ENCODE measurements at places on chromosomes 4 and X.

DNA sequence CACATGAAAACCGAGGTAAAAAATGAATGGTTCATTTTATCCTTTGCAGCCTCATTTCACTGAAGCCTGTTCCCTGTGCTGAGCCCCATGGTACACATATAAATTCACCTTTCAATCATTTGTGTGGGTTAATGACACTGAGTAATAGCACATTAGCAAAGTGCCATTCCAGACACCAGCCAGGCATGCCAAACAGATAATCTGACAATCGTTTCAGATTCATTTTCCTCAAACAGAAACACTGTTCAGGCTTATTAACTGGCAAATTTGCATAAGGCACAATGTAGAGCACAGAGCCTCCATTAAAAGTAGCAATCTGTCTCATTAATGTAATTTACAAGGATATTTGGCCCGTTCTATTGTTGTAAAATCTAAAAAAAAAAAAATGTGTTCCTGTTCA, 76.2 kb downstream of the UNC5C start:
- DNase-seq = no peak

GRCh38 chr4:31737419-31737818, 1017.2 kb downstream of the PCDH7 start:
- DNase-seq = no peak

DNA sequence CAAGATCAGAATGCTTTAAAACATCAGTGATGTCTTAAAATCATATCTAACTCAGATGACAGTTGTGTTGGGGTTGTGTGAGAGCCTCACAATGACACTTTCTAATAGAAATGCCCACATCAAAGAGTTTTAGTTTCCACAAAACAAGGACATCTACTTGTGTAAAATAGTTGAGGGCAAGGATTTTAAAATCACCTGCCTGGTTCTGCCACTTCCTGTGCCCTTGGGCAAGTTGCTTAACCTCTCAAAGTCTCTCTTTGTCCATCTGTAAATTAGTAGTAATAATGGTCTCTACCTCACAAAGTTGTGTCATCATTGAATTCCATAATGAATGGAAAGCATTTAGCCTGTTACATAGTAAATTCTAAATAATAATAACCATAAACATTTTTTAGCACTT, 41.9 kb upstream of the RELL1 start:
- no peak for DNase-seq

DNA sequence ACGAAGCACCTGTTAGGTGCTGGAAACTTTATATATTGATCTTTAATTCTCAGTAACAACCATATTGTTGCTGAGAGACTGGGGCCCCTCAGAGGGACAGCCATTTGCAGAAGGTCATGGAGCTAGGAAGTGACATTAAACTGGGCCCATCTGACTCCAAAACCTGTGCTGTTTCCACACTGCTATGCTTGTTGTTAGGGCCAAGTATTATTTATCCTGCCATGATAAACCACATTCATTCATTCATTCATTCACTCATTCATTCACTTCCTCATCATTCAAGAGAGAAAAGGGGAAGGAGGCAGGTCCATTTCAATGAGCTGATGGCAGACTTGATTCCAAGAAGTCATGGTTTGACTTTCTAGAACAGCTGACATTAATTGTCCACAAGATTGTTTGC, 237.4 kb downstream of the STIM2 start:
- no peak for DNase-seq

DNA sequence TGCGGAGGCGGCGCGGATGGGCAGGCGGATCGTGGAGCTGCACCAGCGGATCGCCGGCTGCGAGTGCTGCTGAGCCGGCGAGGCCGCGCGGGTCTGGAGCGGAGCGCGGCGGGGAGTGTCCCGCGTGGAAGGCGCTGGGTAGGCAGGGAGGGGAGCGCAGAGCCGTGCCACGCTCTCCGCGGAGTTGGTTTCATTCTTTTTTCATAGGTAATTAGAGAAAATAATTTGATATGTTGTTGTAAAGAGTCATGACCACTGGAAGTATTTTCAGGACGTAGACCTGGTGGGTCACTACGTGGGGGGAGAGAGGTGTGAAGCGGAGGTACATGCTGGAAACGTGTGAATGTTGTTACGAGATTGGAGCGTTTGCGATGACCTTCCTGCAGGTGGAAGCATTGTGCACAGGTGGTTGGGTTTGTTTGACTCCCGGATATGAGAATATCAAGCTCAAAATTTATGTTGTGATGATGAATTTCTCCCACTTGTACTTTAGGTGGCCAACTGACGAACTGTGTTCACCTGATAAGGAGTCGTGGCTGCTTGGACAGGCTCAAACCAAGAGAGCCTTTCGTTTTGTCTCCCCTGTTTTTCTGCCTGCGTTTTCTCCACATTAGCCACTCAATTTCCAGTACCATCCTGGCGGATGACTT, 19.1 kb upstream of the S100P start:
- no peak for DNase-seq

DNA sequence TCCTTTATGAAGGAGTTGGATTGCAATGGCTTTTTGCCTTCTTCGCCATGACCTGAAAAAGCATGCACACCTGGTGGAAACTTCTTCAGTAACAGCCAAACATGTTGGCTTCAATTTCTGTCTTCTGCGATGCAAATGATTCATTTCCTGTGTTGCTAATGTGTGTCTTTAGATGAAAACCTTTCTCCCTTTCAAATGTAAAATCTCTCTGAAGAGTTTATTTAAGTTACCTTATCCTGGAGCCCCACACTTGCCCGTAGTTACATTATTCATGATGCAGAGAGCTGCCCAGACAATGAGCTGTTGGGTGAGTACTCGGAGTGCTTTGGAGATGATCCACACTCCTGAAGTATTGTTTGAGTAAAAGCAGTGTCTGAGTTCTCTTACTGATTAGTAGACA, 1100.9 kb downstream of the RPA4 start:
- DNase-seq = no peak

DNA sequence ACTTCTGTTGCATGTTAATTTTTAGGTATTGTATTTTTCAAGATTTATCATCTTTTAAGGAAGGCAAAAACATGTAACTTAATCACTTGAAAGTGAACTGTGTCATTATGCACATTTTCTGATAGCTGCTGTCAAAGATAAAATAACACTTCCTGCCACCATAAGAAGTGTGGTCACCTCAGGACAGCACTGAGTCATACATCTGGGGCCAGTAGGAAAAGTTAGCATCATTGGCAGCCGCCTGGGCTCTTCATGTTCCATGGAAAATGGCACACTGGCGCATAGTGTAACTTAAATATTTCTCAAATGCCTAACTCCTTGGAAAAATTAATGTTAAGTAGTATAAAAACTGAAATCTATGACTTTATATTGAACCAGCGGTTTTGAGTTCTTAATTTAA, 24.2 kb downstream of the CNKSR2 start:
- no peak for DNase-seq

DNA sequence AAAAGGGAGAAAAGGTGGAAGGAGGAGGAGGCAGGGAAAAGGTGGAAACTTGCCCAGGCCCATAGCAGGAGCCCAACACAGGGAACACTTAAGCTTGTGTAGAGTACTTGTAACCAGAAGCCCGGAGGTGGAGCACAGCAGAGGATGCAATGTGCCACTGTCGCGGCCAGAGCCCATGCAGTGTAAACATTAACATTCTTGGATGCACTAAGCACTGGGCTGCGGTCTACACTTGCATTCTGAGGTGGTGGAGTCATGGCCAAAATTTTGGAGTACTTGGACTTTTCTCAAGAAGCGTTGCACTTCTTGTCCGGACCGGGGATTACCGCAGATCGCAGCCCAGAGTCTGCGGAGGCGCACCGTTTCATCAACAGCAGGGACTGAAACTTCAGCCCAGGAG, 4.5 kb upstream of the RHOXF1 start:
- no peak for DNase-seq

DNA sequence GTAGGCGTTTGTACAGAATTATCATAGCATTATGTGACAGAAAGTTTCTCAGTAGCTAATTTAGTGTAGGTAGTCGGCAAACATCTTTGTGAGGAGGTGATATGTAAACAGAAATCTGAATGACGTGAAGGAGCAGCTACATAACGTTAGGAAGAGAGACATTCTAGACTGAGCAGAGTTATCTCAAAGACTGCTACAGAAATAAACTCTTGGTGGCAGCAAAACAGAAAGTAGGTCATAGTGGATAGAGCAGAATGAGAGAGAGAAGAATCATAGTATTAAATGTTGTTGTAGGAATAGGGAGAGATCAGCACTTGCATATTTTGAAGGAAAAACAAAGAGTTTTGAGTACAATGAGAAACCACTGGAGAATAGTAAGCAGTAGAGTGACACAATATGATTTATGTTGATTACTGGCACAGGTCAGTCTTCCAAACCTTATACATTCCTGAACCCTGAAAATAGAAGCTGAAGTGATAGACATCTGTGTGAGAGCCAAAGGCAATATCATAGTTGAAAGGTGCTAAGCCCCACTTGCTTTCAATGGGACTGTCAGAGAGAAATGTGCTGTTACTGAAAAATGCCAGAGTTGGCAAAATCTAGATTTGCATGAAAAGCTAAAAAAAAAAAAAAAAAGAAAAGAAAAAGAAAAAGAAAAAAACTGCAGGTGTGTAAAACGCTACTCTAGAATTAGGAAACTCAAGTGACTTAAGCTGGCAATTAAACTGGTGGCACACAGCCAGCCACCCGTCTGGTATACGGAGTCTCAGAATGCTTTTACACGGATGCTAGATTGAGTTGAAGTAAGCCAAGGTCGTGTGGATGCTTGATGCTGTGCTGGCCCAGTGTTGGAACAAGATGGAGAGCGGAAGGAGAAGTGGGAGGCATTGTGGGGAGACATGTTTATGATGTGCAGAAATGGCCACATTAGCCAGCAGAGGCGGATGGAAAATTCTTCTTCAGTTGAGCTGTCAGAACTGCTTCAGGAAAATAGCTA, 750.2 kb upstream of the HS3ST1 start:
- DNase-seq = peak; percentile 44

GRCh38 chr4:1739358-1739757, 18.0 kb downstream of the TACC3 start:
- DNase-seq = no peak

- DNase-seq = no peak
These were observed 1.9 kb upstream of the EIF1AX start for GRCh38 chrX:20143561-20143960.

DNA sequence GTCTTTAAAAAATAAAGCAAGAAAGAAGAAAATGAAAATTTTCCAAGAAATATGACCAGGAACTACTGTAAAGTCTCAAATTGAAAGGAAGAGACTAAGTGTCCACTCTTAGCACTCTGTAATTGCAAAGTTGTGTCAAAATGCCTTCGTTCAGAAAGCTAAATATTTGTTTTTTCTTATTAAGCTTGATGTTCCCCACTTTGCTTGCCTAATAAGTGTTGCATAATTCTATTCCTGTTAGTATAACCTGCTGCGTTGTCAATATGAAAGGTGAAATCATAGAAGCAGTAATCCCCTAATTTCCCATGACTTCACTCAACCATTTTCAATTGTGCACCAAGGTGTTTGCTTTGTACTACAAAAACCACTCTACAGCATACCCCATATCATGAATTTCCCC, 442.9 kb upstream of the CTSO start:
- DNase-seq = no peak

GRCh38 chr4:126807132-126807531, 825.6 kb upstream of the INTU start:
- no peak for DNase-seq
